ENCODE measurements at places on chromosomes 2 and 18.

DNA sequence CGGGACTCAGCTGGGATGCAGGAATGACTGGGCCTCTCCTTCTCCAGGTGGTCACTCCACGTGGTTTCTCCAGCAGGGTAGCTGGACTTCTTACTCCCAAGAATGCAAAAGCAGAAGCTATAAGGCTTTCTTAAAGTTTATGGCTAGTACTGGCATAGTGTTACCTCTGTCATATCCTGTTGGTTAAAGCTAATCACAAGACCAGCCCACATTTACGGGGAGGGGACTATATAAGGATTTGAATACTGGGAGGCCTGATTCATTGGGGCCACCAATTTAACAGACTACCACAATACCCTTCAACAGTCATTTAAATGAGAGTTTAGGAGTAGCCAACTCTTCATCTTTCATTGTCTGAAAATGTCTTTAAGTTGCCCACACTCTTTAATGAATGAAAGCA, 94.4 kb upstream of the TSPYL6 start:
- no peak for DNase-seq

DNA sequence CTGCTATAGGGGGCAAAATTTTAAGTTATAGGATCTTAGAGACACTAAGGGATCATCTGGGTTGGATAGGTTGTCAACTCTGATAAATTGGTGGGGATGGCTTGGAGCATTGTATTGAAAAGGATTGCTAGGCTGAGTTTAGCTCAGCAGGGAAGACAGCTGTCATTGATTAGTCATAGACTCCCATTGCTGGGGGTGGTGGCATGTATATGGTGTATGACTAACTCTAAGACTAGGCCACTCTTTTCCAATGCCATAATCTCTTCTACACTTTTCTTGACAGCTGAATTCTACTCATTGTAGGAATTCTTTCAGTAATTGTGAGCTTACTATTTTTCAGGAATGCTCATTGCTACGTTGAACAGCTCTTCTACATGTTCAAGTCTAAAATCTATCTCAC, 81.3 kb upstream of the PELI1 start:
- DNase-seq: peak; percentile 47

- DNase-seq: no peak
These were observed 140.2 kb downstream of the UBE2E3 start for GRCh38 chr2:181120625-181121024.

- no peak for DNase-seq
These were observed 96.2 kb downstream of the TPO start for GRCh38 chr2:1509271-1510065.

DNA sequence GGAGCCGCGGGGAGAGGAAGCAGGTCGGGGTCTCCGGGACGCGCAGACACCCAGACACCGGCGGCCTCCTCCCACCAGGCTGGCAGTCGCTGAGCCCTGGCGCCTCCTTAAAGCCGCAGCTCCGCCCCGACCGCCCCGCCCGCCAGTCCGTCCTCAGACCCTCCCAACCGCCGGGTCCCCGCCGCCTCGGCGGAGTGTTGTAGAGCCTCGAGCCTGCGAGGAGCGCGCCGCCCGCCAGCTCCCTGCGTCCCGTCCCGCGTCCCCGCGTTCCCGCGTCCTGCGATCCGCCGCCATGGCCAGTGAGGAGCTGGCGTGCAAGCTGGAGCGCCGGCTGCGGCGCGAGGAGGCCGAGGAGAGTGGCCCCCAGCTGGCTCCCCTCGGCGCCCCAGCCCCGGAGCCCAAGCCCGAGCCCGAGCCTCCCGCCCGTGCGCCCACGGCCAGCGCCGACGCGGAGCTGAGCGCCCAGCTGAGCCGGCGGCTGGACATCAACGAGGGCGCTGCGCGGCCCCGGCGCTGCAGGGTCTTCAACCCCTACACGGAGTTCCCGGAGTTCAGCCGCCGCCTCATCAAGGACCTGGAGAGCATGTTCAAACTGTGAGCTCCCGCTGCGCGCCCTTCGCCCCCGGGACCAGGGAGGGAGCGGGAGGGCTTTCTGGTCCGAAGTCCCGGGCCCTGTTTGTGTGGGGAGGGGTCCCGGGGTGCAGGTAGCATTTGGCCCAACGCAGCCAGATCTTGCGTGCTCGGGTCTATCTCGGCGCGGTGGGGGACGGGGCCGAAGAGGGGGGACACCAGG, at the start of gene EFHD1:
Gene EFHD1 (plus strand): TSS at position 192 of the 793 bp plus-strand sequence. CDS start 101 bp downstream, at position 293.
- DNase-seq: peak; percentile 78

GRCh38 chr18:62702259-62702658, 13.1 kb upstream of the PHLPP1 start:
- no peak for DNase-seq

- no peak for DNase-seq
These were observed 31.3 kb downstream of the CSRNP3 start for GRCh38 chr2:165500816-165501215.

DNA sequence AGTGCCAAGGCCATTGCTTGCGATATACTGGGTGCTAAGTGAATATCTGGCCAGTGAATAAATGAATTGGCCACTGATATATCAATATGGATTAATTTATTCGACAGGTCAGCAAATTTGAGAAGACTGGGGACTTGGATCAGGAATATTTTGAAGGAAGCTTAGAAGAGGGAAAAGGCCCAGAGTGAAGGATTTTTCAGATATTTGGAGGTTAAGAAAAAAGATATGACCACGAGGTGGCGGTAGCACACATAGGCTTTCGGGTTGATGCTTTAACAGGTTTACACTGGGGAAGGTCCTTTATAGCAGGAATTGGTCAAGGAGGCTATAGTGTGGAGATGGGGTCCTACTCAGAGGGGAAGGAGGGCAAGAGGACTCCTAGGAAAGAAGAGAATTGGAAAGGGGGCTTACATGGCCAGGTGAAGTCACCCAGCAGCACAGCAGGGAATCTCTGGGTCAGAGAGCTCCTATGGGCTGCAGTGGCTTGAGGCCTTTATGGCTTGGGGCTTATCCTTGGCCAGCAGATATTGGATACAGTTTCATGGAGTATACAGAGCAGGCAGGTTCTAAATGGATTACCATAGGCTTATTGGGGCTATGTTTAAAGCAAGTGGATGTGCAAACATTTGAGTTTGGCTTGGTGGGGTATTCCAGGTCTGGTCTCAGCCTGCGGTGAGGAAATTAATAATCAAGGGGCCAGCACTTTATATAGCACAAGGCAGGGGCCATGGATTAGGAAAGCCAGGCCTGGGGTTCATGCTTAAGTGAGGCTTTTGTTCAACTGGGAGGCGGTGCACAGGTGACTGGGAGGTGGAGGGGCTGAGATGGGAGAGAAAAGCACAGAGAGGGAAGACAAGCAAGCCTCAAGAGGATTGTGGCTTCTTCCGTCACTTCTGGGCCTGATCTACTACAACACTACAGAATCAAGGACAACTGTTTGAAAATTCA, 9.7 kb downstream of the IL1RN start:
- peak; percentile 31 for DNase-seq

- DNase-seq: peak; percentile 75
These were observed 6.0 kb upstream of the GPR45 start for GRCh38 chr2:105235388-105236059.

DNA sequence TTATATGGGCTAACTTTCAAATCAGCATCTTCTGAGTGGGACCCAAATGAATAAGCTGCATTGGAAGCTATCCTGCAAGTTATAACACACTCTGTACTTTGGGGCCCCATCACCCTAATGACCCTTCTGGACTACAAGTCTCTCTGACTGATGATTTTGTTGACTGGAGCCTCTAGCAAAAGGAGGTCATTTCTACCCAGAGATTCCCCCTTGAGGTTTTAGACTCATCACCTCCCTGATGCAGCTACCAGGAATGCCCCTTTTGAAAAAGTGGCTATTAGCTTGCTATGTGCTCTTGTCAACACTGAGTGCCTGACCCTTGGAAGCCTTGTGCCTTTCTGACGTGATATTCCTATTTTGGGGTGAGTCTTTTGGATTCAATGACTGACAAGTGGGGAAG, 54.5 kb upstream of the NEMP2 start:
- no peak for DNase-seq

DNA sequence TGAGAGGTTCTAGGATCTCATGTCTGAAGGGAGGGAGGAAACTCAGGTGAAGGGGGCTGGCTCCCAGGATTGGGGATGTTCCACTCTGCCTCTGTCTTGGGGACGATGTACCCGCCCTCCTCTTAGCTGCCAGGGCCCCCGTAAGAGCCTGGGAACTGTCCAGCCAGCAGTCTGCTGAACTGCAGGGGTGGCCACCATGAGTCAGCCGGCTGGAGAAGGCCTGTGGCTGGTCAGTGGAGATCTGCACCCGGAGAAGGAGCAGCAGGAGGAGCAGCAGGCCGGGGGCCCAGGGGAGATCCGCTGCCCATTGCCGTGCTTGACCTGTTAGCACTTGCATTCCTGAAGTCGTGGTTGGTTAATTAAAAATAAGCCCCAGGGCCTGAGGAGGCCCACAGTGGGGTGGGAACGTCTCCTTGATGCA, 180.3 kb downstream of the TFCP2L1 start:
- no peak for DNase-seq

- no peak for DNase-seq
These were observed 9.9 kb downstream of the SGPP2 start for GRCh38 chr2:222434204-222434603.

DNA sequence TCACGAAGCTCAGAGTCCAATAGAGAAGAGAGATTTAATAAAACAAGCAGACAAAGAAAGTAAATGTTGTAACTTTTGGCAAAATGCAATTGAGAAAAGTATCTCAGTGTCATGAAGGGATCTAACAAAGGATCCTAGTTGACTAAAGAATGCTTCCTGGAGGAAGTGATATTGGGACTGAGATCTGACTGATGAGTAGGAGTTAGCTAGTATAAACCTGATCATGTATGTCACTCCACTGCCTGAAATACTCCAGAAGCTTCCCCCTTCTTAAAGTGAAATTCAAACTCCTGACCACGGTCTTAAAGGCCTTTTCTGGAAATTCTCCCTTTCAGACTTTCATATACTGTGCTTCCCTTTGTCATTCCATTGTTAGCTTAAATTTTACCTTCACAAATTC, 1102.4 kb upstream of the ZEB2 start:
- no peak for DNase-seq

GRCh38 chr2:206556357-206556949, 85.8 kb upstream of the FAM237A start:
- DNase-seq: peak; percentile 24

- no peak for DNase-seq
These were observed 40.4 kb upstream of the ATIC start for GRCh38 chr2:215271446-215271845.

DNA sequence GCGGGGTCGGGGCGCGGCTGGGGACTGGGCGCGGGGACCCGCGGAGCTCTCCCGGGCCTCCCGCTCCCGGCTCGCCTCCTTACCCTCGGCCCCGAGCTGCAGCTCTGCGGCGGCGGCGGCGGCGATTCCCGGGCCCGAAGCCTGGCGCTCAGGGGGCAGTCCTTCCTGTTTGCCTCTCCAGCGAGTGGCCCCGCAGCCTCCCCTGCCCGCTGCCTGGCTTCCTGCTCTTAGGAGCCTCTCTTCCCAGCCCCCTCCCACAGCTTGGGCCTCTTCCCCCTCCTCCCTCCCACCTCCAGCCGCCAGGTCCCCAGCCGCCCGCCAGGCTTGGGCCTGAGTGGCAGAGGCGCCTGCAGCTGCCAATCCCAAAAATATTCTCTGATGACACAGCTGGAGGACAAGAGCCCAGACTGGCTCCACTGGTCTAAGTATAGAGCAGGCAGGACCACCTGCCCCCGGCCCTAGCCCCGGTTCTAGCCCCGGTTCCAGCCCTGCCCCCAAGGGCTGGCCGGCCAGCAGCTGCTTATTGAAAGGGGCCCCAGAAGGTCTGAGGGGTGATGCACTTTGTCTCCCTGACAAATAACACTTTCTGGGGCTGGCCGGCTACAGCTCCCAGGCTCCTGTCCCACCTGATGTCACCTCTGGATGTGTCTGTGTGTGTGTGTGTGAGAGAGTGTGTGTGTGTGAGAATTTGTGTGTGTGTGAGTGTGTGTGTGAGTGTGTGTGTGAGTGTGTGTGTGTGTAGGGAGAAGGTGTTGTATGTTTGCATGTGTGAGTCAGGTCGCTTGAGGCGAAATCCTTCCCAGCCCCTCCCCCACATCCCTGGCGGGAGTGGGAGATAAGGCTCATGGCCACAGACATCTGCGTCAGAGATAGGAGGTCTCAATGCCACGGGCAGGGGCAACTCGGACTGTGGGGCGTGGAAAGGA, at the start of gene OBSL1:
Gene OBSL1 (minus strand): TSS at position 229 of the 926 bp plus-strand sequence. CDS start 307 bp downstream, outside the sequence.
- peak; percentile 85 for DNase-seq

- no peak for DNase-seq
These were observed 20.8 kb downstream of the BAZ2B start for GRCh38 chr2:159595410-159596046.

- peak; percentile 52 for DNase-seq
These were observed 74.1 kb downstream of the COL4A3 start for GRCh38 chr2:227238238-227239237.

GRCh38 chr18:45004546-45005080, 323.9 kb downstream of the SETBP1 start:
- no peak for DNase-seq

DNA sequence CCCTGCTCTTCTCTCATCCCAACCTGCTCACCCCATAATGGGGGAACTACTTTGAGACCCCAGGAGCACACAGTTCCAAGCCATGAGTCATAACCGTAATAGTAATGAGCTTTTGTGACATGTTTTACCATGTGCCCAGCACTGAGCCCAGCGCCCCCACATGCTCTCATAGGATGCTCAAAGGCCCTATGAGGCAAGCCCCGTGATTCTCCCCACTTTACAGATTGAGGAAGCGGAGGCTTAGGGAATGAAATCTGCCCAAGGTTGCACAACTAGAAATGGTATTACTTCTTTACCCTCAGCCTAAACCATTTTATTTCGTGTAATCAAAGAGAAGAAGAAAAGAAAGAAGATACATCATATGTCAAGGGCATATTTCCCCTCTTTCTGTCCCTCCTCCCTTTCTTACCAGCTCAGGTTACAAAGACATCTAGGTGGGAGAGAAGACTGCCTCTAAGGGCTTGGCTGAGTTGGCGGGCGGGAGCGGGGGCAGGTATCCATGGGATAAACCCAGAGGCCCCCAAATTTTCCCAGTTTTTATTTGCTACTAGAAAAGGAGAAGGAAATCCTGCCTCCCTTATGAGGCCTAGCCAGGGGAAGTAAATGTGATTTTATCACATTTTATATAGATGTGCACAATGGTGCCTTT, 24.2 kb downstream of the BCL11A start:
- no peak for DNase-seq

DNA sequence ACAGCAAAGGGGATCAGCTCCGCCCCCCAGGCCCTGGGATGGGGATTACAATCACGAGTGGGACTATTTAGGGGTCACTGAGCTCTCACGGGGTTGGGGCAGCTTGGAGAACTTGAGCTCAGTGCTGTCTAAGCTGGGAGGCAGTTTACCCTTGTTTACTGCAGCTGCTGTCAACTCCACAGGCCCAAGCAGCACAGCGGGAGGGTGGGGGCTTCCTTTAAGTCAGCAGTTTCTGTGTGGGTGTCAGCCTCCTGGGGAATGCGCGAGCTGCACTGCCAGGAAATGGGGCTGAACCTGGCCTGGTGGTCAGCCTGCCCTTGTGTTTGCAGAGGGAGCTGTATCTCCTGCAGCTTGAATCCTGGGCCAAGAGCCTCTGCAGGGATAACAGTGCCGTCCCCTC, 29.8 kb downstream of the TOGARAM2 start:
- peak; percentile 41 for DNase-seq

DNA sequence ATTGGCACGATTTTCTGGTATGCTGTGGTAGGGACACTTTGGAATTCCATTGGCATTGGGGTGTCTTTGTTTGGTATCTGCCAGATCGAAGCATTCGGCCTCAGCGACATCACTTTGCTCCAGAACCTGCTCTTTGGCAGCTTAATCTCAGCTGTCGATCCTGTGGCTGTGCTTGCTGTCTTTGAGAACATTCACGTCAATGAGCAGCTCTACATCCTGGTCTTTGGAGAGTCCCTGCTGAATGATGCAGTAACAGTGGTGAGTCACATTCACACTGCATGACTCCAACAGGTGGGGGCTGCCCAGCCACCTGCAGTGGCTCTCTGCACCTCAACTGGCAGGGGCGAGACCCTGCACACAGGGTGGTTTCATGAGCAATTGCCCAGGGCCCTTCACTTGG, 38.4 kb downstream of the SLC9A2 start:
- DNase-seq: peak; percentile 41

Data from Daoy (cell line).